Hematopoietic multipotent progenitor cell (in vitro differentiated cells): ENCODE measurements at places on chromosomes 3 and 15. TPM values are rescaled to one million over a fixed set of nuclear protein-coding genes. Genes with fewer than 3 reads are reported as not detected.

GRCh38 chr3:43181202-43181821, 75.4 kb upstream of the POMGNT2 start:
- no peak for DNase-seq

GPR87 gene
- total RNA-seq: not detected

- DNase-seq: no peak
These were observed 74.1 kb downstream of the TRAK1 start for GRCh38 chr3:42165211-42165610.

CHRFAM7A gene
- total RNA-seq: 10.2 TPM

PRR20G gene
- total RNA-seq: not detected
